ENCODE measurements at places on chromosomes 13 and 19. TPM values are rescaled to one million over a fixed set of nuclear protein-coding genes. Genes with fewer than 3 reads are reported as not detected.

Gene KIR3DL2
- total RNA-seq, result not detected

Gene LIPE
- 7.9 TPM for total RNA-seq

Gene LRRC8E
- 2.1 TPM for total RNA-seq

Gene PSG6
- not detected for total RNA-seq

Gene ZNF439
- 0.06 TPM for total RNA-seq

Gene RNF225
- total RNA-seq, result 0.53 TPM

Gene ZNF728
- not detected for total RNA-seq

Gene PLIN4
- not detected for total RNA-seq

Gene CHMP2A
- total RNA-seq, result 92.8 TPM

Gene GRIK5
- not detected for total RNA-seq

Gene ZNF730
- total RNA-seq, result 0.18 TPM

Gene ZNF154
- 0.92 TPM for total RNA-seq

Gene RGCC
- 3.1 TPM for total RNA-seq

Gene GIPR
- 2.1 TPM for total RNA-seq

Gene GNG8
- not detected for total RNA-seq

Gene SLC25A41
- not detected for total RNA-seq

Gene SUPT20H
- total RNA-seq, result 54.7 TPM

Gene POLR2I
- 44.8 TPM for total RNA-seq

Gene POSTN
- not detected for total RNA-seq

Gene KCNJ14
- 0.53 TPM for total RNA-seq

Gene PEAK3
- not detected for total RNA-seq

Gene CD177
- not detected for total RNA-seq

Gene LGALS4
- total RNA-seq, result not detected

Gene C13orf46
- total RNA-seq, result not detected

Gene OR10H3
- total RNA-seq, result not detected

Gene SPPL2B
- total RNA-seq, result 32.2 TPM

Gene CTU1
- total RNA-seq, result 9.1 TPM

Gene ELSPBP1
- total RNA-seq, result not detected

Gene ZNF235
- 3.8 TPM for total RNA-seq

Gene IZUMO2
- not detected for total RNA-seq

Gene MPND
- total RNA-seq, result 4.6 TPM

Gene ZNF83
- total RNA-seq, result 22.4 TPM

Gene PSMC4
- 174 TPM for total RNA-seq

Gene DNAJC15
- total RNA-seq, result 25.2 TPM

Gene MYH14
- total RNA-seq, result not detected

Gene CEACAM6
- not detected for total RNA-seq

Gene AMH
- total RNA-seq, result 0.58 TPM

Gene RAB3D
- 1.4 TPM for total RNA-seq

Gene SIPA1L3
- total RNA-seq, result 9.3 TPM

Gene ADAMTSL5
- total RNA-seq, result 4.0 TPM

Gene LHB
- total RNA-seq, result 0.34 TPM

Gene MCEMP1
- total RNA-seq, result not detected

Gene PROZ
- not detected for total RNA-seq

Gene PSG3
- not detected for total RNA-seq

Gene SPRED3
- total RNA-seq, result 1.0 TPM

Gene CPAMD8
- 0.34 TPM for total RNA-seq

Gene CD79A
- total RNA-seq, result 0.24 TPM

Gene ZNF296
- not detected for total RNA-seq

Gene ZNF766
- 12.5 TPM for total RNA-seq

Gene LYL1
- total RNA-seq, result not detected

Gene PPP5C
- total RNA-seq, result 77.3 TPM

Gene CBLC
- total RNA-seq, result not detected

Gene PCP2
- not detected for total RNA-seq

Gene IGFL2
- total RNA-seq, result not detected

Gene ADGRE3
- total RNA-seq, result not detected

Gene RPL36
- 600 TPM for total RNA-seq

Gene PNMA8A
- total RNA-seq, result 7.6 TPM

Gene PSG7
- total RNA-seq, result not detected

All from SJSA1 (cell line).